ENCODE measurements at places on chromosomes 2 and 18.

DNA sequence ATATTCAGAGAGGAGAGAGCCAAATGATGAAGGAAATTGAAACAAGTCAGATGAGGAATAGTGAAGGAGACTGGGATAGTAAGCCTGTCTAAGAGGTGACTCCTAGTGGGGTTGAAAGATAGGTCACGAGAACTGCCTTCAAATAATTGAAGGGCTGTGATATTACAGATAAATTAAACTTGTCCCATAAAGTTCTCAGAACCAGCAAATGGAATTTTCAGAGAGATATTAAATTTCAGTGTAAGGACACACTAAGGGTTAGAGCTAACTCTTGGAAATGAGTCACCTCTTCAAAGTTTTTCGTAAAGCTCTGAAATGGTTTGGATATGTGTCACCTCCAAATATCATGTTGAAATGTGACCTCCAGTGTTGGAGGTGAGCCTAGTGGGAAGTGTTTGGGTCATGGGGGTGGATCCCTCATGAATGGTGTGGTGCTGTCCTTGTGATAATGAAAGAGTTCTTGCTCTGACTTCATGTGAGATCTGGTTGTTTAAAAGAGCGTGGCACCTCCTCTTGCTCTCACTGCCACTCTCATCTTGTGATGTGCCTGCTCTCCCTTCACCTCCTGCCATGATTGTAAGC lies 87.3 kb downstream of the BABAM2 start:
- no peak for DNase-seq

GRCh38 chr2:174023591-174024523 lies 58.7 kb upstream of the SP3 start:
- DNase-seq, result no peak

DNA sequence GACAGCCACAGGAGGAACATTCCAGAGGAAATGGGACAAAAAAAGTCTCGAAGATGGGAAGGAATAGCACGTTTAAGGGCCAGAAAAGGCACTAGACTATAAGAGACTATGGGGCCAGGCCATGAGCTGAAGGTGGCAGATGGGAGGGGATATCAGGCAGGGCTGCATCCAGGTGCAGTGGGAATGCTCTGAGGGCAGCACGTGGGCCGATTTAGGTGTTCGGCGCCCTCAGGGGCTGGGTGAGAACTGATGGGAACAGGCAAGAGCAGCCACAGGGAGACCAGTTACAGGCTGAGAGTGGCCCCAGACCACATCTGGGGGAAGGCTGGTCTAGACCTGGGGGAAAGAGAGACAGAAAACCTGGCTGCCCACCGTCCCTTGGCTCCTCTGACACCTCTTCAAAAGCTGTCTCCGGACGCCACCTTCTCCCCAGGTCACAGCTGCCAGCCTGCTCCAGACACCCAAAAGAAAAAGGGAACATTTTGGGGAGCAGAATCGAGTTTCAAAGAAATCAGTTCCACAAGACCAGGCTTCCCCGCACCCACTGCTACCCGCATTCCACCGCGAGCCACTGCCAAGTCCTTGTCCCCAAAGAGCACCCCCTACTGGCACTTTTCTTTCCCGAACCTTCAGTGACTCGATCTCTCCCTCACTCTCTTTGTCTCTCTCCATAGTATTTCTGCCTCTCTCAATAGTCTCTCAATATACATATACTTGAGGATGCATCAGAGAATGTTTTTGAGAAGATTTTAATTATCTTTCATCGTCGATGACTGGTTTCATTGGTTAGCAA lies 190.1 kb upstream of the AGAP1 start:
- no peak for DNase-seq

- no peak for DNase-seq
Observed at GRCh38 chr2:167186465-167186864, 298.2 kb downstream of the XIRP2 start.

DNA sequence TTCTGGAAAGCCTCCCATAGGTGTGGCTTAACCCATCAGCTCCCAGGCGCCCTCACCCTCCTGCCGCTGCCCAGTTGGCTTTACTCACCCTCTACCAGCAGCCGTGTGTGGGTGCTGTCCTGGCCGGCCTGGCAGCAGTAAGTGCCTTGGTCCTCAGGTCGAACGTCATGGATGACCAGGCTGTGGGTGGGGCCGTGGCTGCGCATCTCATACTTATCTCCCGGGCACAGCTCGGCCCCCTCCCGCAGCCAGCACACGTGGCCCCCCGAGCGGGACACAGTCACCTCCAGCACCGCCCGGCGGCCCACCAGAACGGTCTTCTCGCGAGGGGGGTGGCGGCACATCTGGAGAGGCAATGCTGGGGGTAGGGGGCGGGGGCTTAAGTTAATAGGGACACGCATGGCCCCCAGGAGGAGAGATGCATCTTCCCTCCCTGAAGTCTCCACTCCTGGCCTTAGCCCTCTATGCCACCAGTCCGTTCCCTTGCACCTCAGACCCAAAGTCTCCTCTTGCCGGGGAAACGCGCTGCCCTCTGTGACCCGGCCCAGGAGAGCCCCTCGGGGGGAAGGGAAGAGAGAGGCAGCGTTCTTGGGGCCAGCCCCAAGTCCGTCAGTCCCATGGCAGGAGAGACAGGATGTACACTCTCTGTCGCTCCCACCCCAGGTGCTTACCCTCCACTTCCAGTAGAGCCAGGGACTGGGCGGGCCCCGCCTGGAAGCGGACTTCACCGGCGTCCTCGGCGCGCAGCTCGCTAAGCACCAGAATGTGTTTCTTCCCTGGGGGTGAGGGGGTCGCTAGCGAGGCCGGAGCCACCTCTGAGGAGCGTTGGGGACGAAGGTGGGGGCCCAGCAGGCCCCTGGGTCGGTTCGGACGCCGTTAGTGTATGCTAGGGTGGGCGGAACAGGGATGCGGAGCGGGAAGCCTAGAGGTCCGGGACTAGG lies 7.9 kb downstream of the TMEM198 start:
- DNase-seq, result no peak

- DNase-seq, result no peak
Observed at GRCh38 chr2:41990688-41991087, 57.1 kb upstream of the PKDCC start.

DNA sequence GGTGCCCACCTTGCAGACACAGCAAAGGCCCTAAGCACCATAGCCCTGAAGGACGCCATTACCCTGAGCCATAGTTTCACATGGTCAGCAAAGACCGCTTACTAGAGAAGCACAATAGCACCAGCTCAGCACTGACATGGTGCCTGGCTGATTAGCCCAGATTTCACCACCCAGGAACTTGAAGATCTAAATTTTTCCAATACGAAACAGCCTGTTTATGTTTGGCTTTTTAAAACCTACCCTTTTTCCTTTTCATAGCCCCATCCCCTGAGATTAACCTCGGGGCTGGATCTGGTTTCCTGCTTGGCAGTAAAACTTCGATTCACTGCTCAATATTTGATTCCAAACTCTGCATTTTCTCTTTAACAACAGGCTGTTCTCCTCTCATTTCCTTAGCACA lies 158.5 kb upstream of the PID1 start:
- DNase-seq, result no peak

GRCh38 chr2:38405917-38406596 lies 29.0 kb upstream of the ATL2 start:
- no peak for DNase-seq

DNA sequence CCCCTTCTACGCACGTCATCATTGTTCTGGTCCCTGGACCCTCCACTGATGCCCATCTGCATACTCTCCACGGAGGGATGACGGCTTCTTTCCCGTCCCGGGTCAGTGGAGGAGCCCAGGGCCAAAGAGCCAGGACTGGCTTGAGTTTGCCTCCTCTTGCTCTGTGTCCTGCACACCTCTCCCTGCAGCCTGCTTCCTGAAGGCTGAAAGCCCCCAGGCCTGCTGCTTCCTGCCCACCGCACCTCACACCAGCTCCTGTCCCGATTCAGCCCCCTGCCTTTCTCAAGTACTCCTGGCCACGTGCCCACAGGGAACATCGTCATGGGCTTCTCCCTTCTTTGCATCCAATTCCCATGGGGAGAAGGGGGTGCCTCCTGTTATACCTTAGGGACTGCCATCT lies 7.1 kb downstream of the ADCY3 start:
- DNase-seq, result no peak

- DNase-seq, result peak; percentile 83
Observed at GRCh38 chr18:42564761-42565160, 550.7 kb downstream of the RIT2 start.

GRCh38 chr2:198702796-198703195 lies 754.9 kb downstream of the SATB2 start:
- DNase-seq, result no peak

DNA sequence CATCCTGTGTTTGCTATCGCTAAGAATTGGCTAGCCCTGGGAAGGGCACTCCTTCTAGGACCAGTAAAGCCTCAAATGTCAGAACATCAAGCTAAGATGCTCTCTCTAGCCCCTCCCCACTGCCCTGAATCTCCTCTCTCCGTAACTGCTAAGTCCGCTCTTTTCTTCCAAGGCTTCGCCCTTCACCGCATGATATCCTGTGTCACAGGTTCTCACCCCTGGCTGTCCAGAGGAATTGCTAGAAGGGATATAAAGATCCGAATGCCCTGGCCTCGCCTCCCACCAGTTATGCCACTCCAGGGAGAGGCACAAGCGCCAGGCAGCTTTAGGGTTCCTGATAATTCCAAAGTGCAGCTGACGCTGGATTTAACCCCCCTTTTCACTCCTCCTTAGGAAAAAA lies 17.1 kb upstream of the GPR45 start:
- no peak for DNase-seq

DNA sequence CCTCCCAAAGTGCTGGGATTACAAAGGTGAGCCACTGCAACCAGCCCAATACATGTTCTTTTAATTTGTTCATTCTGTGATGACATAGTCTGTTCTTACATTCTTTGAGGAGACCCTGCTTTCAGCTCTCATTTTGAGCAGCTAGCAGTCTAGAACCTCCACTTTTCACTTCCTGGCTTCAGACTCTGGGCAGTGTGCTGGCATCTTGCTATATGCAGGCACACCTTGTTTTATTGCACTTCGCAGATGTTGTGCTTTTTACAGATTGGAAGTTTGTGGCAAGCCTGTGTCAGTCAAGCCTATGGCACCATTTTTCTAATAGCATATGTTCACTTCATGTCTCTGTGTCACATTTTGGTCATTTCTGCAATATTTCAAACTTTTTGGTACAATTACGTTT lies 72.4 kb downstream of the PRKCE start:
- DNase-seq, result no peak

DNA sequence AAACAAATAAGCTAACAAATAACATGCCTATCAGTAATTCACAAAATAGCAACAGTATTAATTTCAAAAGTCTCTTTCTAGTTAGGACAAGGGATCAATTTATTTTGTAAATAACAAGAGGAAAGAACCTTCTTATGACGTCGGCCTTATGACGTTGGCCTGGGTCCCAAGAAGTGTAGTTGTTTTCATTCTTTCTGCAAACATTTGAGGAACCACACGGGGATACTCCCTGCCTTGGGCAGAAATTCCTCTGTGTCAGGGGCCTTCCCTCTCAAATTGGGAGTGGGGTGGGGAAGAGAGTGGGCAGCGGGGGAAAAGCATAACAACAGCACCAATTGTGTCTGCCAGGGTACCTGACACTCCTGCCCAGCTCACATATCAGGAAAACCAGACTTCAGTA lies 1.3 kb downstream of the CCDC68 start:
- DNase-seq, result no peak

GRCh38 chr2:153871231-153872221 lies at the start of gene GALNT13:
TSS of gene GALNT13 (plus strand) at chr2:153871922.
- DNase-seq, result peak; percentile 96

- peak; percentile 38 for DNase-seq
Observed at GRCh38 chr2:14941151-14941631, 308.7 kb downstream of the LRATD1 start.

- DNase-seq, result no peak
Observed at GRCh38 chr2:119255760-119256581, 32.3 kb downstream of the STEAP3 start.

DNA sequence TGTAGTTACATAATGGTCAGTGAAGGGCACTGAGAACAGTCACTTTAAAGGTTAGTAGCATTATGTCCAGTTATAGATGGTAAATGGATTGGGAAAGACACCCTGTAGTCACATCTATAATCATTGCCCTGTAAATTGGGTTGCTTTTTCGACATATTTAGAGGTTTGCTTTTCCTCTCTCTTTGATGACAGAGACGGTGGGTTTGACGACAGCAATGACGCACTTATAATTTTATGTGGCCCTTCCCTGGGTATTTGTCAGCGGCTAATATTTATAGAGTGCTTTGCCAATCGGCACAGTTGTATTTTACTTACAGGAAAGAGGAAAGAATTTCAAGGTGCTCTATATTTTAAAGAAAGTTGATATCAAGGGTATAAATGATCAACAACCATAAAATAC lies 2.8 kb downstream of the CPS1 start:
- DNase-seq, result no peak

DNA sequence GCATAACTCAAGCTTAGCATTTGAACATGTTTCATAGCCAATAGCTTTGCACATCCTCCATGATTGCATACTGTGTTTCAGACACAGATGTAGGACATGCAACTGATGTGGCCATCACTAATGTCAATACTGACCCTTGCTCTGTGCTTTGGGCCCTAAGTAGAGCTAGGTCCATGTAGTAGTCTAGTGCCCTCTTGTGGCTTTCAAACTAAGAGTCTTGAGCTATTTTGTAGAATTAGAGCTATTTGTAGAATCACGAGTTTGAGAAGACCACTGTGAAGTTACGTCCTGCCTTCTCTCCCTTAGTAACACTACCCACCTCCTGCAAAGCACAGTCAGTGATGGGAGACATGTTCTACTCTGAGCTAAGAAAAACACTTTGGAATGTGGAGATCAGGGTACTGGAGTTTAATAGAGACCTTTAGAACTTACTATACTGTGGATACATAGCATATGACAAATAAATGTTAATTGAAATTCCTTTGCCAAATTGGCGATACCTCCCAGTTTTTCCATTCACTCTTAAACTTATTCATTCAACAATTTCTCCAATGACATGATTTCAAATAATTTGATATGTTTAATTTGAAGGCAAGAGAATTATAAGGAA lies 306.5 kb upstream of the TNP1 start:
- peak; percentile 68 for DNase-seq

GRCh38 chr2:181304011-181304844 lies 153.0 kb upstream of the ITGA4 start:
- DNase-seq, result no peak

GRCh38 chr2:88844960-88845359 lies 153.5 kb downstream of the RPIA start:
- no peak for DNase-seq

DNA sequence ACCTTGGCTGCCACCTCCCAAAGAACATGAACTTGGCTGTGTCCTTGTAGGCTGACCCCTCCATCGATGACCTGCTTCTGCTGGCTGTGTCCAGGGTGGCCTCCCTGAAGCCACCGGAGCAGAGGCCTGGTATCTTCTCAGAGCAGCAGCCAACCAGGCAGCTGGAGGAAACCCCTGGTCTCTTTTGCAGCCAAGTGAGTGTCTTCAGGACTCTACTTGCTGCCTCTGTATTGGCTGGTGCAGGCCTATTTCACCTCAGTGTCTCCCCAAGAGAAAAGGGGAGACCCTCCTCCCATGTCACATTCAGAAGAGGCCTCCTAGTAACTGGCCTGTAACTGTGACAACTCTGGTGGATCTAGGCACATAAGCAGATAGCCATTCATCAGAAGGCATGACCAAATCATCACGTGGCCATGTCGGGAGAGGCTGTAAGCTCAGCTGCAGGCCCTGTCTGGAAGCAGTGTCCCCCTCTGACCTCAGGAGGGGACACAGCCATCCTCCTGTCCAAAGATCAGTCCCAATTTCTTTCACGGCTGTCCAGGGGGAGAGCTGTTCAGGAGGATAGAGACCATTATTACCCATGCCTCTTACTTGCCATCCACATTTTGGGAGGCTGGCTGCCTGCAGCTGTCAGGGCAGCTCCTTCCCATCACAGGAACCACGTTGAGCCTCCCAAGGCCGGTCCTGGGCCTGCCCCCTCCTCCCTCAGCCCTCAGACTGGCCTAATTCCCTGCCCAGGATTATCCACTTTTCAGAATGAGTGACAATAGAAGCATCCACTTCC lies 20.9 kb upstream of the ROCK2 start:
- no peak for DNase-seq
